ENCODE measurements at places on chromosomes 5 and 9.
A peak's percentile ranks its signal among the peaks of the same experiment; 100 is the strongest.

DNA sequence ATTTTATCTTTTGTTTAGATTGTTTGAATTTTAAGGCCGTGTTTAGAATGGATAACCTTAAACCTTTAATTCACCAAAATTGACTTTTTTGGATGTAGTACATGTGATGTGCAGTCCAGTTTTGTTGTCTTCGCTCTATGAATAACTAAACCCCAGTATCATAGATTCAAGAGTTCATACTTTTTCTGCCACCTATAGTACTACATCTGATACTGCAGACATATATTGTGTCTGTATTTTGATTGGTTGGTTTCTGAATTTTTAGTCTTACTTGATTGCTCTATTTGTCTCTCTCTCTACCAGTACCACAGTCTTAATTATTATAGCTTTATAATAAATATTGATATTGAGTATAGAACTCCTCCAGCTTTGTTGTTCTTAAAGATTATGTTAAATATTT is 58.1 kb downstream of the PPIP5K2 start:
- peak; percentile 38 for DNase-seq

- no peak for DNase-seq
These were observed 216.8 kb upstream of the RGMB start for GRCh38 chr5:98556712-98557111.

DNA sequence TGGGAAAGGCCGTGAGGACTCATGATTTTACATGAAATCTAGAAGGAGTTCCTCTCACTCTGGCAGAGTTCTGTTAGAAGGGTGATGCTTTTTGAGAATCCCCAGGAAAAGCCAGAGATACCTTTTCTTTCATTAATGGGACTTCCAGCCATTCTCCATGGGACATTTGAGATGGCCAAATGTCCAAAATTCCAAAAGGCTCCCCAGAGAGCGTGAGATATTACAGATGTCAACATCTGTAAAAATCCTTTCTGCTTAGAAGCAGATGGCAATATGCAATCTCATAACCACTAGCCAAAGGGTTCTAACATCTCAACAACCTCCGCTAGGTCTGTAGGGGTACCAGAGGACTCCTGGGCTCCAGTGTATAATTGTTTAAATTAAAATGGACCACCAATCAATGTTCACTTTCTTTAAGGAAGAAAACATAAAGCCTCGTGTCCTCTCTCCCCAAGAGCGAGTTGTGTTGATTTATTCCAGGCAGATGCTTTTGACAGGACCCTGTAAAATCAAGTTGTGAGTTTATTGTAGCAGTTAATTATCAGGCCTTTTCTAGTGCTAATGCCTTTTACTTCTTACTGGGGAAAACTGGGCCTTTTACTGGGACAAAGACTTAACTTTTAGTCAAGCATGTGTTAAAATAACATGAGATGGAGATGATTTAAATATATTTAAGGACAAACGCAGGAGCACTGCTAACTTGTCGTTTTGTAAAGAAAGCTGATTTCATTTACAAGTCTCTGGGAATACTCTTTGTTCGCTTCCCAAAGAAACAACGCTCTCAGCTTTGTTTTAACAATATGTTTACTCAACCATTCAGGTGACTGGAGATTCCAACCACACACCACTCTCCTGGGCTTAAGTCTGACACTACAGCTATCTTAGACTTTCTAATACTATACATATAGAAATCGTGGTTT is 4.8 kb downstream of the GAS1 start:
- DNase-seq = no peak

DNA sequence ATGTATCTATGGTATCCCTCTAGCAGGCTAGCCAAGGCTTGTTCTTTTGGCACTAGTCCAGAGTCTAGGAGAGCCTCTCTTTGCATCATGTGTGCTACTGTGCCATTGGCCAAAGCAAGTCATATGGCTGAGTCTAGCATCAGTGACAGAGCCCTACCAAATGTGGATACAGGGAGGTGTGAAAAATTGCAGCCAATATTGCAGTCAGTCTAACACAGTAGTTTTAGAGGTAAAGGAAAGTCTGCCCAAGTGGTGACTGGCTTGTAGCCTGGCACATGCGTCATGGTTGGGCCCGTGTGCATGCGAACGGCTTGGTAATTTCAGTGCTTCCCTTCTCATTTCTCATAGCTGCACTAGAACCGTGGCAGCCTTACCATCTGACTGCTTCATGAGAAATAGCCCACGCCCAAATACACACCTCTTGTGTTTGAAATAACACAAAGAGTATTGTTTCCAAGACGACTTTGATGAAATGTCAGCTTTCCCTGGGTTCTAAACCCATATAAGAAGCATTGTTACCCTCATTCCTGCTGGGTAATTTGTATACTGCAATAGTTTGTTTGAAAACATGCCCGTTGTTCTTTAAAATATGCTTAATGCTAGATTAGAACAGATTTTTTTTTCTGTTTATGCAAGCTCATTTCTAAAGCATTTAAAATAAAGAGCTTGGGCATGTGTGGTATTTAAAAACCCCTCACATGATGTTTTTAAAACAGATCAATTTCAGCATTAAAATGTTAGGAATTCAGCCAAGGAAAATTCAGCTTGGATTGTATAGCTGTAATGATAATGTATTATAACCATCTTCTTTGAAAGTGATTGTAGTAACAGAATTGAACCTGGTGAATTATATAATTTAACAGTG is 113.2 kb downstream of the TLE4 start:
- no peak for DNase-seq

DNA sequence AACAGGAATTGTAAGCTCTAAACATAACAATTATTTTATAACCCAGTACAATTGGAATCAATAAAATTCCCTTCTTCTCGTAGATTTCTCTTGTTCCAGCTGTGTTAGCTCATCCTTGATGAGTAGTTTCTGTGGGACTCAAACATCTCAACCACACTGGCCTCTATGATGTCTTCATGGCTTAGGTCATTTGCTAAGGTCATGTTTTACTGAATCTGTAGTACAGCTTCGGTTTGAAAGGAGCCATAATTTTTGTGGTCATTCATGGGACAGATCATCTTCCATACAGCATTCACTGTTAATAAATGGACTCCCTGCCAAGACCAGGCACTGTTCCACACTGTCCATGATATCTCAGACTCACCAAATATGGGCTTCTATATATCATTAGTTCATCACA is 369.0 kb upstream of the RFX3 start:
- no peak for DNase-seq

DNA sequence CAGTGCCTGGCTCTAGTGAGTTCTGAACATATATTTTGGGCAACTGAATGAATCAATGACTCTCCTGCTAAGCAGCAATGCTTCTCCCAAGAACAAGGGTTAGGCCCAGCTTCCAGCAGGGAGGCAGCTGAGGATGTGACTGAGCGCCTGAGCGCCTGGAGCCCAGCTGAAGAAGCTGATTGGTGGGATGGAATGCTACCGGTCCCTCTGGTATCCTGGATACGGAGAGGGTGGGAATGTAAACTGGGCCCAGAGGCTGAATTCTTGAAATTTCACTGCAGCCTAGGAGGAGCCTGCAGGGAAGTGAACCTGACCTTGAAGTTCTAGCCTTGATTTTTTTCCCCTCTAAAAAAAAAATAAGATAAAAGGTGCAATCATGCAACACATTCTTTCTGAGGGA is 43.2 kb downstream of the WWC1 start:
- no peak for DNase-seq

GRCh38 chr5:62596691-62597090 is 18.1 kb downstream of the LRRC70 start:
- no peak for DNase-seq

GRCh38 chr5:149376711-149377447 is 2.2 kb downstream of the IL17B start:
- no peak for DNase-seq

DNA sequence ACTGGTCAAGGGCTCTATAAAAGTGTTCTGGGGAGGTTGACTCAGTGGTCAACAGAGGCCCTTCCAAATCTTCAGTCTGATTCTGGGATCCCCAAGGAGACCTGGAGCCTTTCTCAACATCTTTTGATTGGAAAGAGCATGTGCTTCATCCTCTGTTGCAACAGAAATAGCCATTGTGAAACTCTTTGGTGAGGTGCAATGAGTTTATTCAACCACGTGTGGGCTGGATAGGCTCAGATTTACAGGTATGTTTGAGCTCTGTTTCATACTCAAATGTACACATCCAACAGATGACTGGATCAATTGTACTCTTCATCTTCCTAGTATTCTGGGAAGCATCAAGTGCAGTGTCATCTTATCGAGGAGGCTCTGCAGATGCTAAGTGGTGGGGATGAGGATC is 60.5 kb downstream of the CTSL start:
- no peak for DNase-seq

DNA sequence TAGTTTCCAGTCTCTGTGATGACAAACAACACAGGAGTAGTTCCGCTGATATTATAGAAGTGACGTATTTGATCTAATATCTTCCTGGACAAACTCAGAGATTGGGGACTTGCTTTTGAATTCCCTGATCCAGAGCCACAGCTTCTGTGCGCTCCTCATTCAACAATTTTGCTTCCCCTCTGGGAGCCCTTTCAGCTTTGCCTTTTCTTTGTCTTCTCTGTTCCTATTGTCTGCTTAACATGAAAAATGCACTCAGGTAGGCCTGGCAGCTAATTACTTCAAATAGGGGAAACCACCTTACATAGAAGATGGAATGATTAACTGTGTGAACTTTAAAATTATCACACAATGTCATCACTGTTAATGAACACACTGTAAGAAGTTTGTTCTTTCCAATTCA is 192.9 kb downstream of the EPB41L4A start:
- DNase-seq = no peak

Measured in RKO (cell line).